ENCODE measurements at places on chromosomes 7 and 10.

DNA sequence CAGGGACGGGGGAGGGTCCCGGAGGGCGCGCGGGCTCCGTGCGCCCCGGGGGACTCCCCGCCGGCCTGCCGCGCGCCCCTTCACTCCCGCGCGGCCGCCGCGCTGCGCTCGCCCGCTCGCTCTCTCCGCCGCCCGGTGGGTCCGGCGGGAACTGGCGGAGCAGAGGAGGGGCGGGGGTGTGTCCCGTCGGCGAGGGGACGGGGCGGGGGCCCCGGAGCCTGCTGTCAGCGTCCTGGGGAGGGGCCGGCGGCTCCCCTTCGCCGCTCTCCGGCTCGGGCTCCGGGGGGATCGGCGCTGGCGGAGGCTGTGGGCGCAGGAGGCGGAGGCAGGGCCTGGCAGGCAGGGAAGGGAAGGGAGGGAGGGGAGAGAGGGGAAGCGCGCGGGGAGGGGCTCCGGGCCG is at the start of gene SH3PXD2A:
Gene SH3PXD2A (minus strand): TSS at position 153 of the 400 bp plus-strand sequence. CDS start 310 bp downstream, outside the sequence.
- peak; percentile 34 for DNase-seq

GRCh38 chr7:112940314-112940732 is 146.3 kb downstream of the GPR85 start:
- DNase-seq = no peak

GRCh38 chr7:117666031-117666430 is 186.2 kb downstream of the CFTR start:
- DNase-seq = no peak

GRCh38 chr7:123995617-123996326 is 37.1 kb downstream of the TMEM229A start:
- no peak for DNase-seq

GRCh38 chr10:62631241-62631640 is 173.3 kb upstream of the ADO start:
- no peak for DNase-seq

- no peak for DNase-seq
Measured at GRCh38 chr10:67662415-67662814, 33.6 kb downstream of the CTNNA3 start.

DNA sequence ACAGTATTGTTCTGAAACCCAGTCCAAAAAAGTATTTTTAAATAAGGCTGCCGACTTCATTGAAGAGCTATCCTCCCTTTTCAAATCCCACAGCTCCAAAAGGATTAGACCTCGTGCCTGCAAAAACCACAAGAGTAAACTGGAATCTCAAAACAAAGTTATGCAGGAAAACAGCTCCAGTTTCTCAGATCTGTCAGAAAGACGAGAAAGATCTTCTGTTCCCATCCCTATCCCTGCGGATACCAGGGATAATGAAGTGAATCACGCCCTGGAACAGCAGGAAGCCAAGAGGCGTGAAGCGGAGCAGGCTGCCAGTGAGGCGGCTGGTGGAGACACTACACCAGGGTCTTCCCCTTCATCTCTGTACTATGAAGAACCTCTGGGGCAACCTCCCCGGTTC is 12.6 kb downstream of the MYPN start:
- no peak for DNase-seq

GRCh38 chr10:19970717-19971116 is 154.5 kb downstream of the PLXDC2 start:
- DNase-seq = no peak
